Left forelimb (tissue), 1 donor: ENCODE measurements at places on chromosomes 2 and 18.

GRCh38 chr2:204732019-204732418, 186.7 kb downstream of the PARD3B start:
- no peak for DNase-seq

- no peak for DNase-seq
Measured at GRCh38 chr18:25316381-25317018, 35.5 kb downstream of the ZNF521 start.

- no peak for DNase-seq
Measured at GRCh38 chr2:40192864-40193669, 258.8 kb downstream of the SLC8A1 start.

GRCh38 chr2:86221066-86221684, 21.9 kb downstream of the MRPL35 start:
- no peak for DNase-seq

GRCh38 chr2:231015478-231015877, 19.6 kb downstream of the SPATA3 start:
- no peak for DNase-seq

GRCh38 chr18:55753643-55754263, 165.8 kb upstream of the TCF4 start:
- no peak for DNase-seq

DNA sequence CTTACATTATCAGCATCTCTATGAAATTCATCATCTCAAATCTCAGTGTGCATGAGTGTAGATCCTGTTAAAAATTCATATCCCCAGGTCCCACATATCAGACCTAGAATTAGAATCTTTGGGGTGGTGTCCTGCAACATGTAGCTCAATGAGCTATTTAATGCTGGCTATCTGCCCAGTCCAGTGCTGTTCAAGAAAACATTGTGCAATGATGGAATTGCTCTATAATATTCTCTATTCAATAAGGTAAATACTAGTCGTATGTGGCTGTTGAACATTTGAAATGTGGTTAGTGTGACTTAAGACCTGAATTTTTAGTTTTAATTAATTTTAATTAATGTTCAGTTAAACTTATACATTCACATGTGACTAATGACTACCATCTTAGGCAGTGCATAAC, 127.4 kb downstream of the NOL4 start:
- no peak for DNase-seq

DNA sequence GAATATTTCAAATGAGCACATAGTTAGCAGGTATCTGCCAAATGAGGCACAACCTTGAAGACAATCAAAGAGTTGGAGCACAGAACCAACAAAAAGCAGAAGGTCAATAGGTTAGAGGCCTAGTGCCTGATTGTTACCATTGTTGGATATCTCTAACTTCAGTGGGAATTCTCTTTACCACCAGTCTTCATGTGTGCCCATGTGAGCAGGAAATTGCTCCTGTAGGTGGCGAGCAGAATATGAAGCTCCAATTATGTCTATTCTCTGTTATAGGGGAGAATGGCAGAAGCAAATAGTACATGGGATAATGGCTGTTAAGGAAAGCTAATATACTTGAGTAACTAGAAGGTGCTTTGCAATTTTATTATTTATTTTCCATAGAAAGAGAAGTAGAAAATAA, 14.9 kb upstream of the ZNF385B start:
- DNase-seq, result no peak

- DNase-seq, result no peak
Measured at GRCh38 chr2:107570876-107571275, 255.8 kb upstream of the RGPD4 start.

DNA sequence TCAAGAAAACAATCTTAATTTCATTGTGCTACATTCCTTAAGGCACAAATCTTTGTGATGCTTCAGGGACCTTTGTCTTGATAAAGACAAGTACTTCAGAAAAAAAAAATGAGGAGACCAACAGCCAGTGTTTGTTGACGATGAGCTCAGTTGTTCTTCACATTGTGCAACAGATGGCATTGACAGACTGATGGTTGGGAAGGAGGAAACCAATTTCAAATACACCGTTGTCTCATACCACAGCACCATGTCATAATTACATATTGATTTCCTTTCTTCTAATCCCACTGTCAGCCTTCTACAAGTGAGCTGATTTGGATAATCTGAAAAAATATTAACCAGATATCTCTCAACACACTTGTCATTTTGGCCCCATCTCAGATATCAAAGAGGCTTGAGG, 53.7 kb upstream of the GRB14 start:
- DNase-seq, result no peak

GRCh38 chr2:100260712-100261620, 61.3 kb downstream of the LONRF2 start:
- peak; percentile 88 for DNase-seq

- DNase-seq, result peak; percentile 79
Measured at GRCh38 chr2:207334624-207335371, 169.1 kb upstream of the KLF7 start.

GRCh38 chr2:194602750-194603149, 1054.3 kb upstream of the SLC39A10 start:
- no peak for DNase-seq

DNA sequence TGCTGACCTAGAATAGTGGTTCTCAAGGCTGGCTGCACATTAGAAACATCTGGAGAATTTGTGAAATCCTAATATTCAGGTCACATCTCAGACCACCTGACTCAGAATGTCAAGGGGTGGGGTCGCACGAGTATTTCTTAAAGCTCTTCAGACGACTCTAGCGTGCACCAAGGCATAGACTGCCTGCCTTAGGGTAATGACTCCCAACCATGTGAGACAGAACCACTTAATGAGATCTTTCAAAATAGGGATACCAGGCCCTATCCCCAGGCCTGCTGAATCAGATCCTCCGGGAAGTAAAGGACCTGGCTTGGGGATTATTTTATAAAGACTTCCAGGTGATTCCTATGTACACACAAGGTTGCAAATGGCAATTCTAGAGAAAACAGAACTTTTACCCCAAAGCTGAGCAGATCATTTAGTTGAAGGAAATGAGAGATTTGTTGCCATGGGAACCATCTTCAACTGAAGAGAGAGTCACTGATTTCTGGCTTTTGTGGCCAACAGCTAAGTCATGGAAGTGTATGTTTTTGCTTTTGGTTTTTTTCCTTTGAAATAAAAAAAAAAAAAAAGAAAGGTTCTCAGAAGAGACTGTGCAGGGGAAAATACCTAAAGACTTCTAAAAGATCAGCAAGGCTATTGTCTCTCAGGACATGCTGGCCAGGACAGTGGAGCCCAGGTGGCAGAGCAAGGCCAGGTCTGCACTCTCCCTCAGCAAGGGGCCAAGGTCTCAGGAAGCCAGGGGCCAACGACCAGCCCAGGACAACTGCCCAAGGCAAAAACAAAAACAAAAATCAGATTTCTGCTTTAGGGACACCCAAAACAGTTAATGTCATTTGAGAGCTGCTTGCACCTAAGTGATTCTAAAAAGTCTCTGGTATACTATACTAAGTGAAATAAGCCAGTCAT, 15.3 kb upstream of the LOXHD1 start:
- no peak for DNase-seq

GRCh38 chr2:146079216-146079615, 1559.3 kb upstream of the ZEB2 start:
- no peak for DNase-seq

- DNase-seq, result no peak
Measured at GRCh38 chr18:44637210-44638033, 43.3 kb upstream of the SETBP1 start.

DNA sequence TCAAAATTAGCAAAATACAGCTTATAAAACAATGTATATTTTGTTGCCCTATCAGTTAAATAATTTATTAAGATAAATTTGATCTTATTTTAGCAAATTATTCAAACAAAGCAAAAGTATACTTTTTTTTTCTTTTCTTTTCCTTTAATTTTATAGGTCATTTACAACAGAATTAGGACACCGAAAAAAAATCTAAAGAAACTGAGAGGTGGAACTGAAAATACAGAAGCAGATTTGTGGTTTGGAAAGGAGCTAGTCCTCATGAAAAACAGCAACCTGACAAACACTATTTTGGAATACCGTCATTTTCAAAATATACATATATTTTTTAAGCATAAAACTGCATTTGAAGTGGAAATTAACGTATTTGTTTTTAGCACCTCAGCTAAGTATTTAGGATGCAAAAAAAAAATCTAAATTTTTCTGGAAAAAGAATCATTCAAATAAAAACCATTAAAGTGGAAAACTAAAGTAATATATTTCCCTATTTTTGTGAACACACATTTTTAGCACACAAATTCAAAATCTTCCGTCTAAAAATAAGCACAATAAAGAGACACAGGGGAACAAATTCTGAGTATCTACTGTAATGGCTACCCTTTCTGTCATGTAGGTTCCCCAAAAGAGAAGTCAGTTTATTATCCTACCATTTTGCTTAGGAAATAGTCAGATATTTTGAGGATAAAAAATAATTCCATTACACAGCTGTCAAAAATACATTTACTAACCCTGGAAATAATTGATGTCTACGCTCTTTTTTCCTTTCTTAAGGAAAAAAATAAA, 2.7 kb downstream of the CCDC88A start:
- no peak for DNase-seq

- DNase-seq, result no peak
Measured at GRCh38 chr2:101145406-101145805, 5.8 kb downstream of the TBC1D8 start.

- DNase-seq, result no peak
Measured at GRCh38 chr2:69097148-69097610, 84.2 kb downstream of the ANTXR1 start.

GRCh38 chr18:22977847-22978701, 44.9 kb downstream of the RBBP8 start:
- DNase-seq, result no peak

DNA sequence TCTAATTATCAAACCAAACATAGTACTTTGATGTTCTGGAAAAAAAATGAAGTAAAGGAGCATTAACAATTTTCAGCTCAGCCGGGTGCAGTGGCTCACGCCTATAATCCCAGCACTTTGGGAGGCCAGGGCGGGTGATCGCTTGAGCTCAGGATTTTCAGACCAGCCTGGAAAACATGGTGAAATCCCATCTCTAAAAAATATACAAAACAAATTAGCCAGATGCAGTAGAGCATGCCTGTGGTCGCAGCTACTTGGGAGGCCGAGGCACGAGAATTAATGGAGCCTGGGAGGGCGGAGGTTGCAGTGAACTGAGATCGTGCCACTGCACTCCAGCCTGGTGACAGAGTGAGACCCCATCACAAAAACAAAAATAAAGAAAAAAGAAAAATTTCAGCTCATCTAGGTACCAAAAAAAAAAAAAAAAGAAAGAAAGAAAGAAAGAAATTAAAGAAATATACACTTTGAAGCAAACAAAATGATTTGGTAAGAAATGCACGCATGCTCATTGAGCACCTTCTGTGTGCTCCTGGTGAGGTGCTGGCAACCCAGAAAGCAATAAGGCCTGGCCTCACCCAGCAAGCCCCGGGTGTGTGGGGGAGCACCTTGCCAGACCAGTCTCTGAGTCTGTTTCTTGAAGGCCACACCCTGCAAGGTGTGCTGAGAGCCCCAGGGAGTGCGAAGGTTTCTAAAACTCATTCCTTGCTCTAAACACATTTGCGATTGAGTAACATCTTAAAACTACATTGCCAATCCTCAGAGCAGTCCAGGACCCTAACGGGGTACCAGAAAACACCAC, 133.5 kb downstream of the TFCP2L1 start:
- DNase-seq, result no peak

- no peak for DNase-seq
Measured at GRCh38 chr2:99451686-99452085, 38.1 kb downstream of the REV1 start.

DNA sequence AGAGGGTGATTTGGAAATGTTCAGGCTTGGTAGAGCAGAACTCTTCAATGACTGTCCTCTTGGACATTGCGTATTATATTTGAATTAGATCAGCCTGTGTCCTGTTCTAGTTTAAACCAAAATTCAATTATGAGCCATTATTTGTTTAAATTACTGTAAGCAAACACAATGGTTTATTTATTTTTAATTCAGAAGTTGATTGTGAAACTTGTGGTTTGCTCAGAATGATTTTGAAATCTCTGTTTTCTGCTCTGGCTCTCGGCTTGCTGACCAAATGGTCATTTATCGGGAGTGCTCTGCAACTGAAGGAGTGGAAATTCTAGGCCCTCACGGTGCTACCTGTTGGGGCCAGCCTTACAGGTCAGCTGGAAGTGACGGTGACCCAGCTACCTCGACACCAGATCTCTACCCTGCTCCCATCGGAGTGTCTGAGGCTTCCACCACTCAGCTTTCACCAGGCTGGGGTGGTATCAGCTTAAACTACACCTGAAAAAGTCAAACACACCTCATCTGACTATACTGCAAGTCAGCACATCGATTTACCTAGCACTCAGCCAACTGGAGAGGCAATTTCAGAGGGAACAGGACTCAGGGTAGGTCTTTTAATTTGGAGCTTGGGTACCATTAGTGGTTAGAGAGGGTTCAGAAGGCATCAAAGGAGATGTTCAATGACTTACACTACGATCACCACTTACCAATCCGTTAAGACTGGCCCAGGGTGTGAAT, 36.8 kb upstream of the GPD2 start:
- DNase-seq, result no peak
